ENCODE measurements at places on chromosomes 3 and 15. TPM values are rescaled to one million over a fixed set of nuclear protein-coding genes. Genes with fewer than 3 reads are reported as not detected.
A peak's percentile ranks its signal among the peaks of the same experiment; 100 is the strongest.

DNA sequence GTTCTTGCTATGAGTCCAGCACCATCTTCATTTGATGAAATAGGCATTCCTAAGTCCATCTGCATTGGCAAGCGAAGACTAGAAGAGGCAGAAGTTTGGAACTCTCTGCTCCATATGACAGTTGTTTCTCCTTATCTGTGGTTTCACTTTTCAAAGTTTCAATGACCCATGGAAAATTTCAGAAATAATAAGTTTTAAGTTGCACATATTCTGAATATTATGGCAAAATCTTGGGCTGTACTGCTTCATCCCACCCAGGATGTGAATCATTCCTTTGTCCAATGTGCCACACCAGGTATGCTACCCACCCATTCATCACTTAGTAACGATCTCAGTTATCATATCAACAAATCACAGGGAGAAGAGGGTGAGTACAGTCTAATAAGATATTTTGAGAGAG is 647.9 kb downstream of the GRM7 start:
- H3K4me1 ChIP-seq, result no peaks in the 10 kb centered on the region
- H3K36me3 ChIP-seq, result no peaks in the 10 kb centered on the region
- no peak overlapping the region for H3K4me3 ChIP-seq
- DNase-seq, result no peak

DNA sequence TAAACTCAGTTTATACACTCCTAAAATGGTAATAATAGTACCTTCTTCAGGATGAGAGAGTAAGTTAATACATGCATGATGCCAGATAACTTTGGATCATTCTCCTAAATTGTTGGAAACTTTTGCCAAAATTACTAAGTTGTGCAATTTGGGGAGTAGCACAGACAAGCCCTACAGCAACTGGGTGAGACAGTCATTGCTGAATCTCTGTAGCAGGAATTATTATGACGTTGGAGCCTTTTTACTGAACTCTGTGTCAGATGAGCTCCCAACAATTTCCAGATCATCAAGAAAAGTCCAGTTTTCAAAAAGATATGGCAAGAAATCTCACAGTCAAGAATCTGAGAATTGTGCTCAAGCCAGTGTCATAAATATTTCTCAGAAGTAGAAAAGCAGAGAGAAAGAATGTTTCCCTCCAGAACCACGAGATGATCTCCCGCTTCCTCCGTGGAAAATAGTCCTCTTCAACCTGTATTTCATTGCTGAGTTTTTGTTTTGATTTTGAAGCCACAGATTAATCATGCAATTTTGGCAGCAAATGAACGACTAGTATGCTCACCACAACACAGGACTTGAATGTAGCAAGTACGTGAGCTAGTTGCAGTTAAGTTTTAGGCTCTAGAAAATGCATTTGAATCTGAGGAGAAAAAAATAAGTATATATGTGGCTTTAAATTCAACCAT is 485.4 kb downstream of the CNTN6 start:
- no peaks in the 10 kb centered on the region for H3K36me3 ChIP-seq
- H3K4me1 ChIP-seq, result no peaks in the 10 kb centered on the region
- peak overlapping the region; percentile 55 for H3K27ac ChIP-seq
- no peak for DNase-seq
- no peaks in the 10 kb centered on the region for H3K27me3 ChIP-seq

DNA sequence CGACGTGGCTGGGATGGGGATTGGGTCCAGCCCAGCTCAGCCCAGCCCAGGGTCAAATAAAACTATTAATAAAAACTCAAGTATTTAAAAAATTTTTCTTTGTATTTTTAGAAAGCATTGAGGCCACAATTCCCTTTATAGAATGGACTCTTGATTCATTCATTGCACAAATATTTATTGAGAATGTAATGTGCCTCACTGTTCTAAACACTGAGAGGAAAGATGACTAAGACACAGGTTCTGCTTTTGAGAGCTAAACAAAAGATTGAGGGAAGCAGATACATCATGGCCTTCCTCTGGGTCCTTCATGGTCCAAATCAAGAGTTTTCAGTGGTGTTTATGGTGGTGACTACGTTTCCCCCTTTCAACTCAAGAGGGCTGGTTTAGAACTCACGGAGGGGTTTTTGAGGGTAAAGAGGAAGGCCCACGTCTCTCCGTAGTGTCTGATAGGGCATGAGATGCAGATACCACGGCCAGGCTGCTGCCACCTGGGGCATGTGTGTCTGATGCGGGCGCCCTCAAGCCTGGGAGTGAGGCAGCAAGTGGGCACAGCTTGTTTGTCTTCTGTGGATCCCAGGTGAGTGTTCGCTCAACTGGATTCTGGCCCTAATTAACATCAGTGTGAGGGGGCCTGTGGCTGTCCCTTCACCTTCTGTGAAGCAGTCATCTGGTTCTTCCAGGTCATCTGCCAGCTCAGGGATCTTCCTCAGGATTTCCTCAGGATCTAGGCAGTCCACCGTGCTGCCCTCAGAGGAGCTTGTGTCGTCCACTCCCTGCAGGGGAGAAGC is 73.5 kb upstream of the SCN5A start:
- no peak overlapping the region for H3K4me3 ChIP-seq

- no peaks in the 10 kb centered on the region for H3K4me1 ChIP-seq
- H3K27ac ChIP-seq, result peak overlapping the region; percentile 71
- DNase-seq, result no peak
- no peak overlapping the region for H3K4me3 ChIP-seq
Observed at GRCh38 chr3:97883736-97884135, 61.9 kb downstream of the CRYBG3 start.

DNA sequence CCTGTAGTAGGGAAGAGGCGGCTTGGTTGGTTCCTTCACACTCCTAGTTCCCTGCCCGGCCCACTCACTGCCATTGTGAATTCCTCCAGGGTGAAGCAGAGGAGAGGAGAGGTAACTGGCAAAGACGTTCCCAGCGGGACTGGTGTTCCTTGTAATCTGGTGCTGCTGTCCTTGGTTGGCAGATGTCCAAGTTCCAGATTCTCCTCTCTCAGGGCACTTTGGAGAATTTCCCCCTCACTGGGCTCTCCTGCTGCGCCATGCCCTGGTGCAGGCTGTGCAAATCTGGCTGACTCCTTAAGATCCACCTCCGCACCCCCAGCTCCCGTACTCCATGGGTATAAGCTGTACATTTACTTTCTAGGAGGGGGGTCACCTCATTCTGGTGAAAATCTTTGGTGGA is 37.3 kb downstream of the THSD4 start:
- H3K4me1 ChIP-seq, result no peaks in the 10 kb centered on the region
- DNase-seq, result no peak
- H3K27me3 ChIP-seq, result no peaks in the 10 kb centered on the region
- H3K4me3 ChIP-seq, result no peak overlapping the region
- H3K36me3 ChIP-seq, result no peaks in the 10 kb centered on the region

DNA sequence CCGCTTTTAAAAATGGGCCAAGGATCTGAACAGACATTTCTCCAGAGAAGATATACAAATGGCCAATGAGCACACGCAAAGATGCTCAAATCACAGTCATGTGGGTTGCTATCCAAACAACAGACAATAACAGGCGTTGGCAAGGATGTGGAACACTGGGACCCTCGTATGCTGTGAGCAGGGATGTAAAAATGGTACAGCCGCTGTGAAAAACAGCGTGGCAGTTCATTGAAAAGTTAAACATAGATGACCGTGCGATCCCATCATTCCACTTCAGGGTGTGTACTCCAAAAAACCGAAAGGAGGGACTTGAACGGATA is 6.7 kb upstream of the LRRC15 start:
- no peak overlapping the region for H3K4me3 ChIP-seq
- no peaks in the 10 kb centered on the region for H3K36me3 ChIP-seq
- no peaks in the 10 kb centered on the region for H3K4me1 ChIP-seq
- DNase-seq, result no peak

DNA sequence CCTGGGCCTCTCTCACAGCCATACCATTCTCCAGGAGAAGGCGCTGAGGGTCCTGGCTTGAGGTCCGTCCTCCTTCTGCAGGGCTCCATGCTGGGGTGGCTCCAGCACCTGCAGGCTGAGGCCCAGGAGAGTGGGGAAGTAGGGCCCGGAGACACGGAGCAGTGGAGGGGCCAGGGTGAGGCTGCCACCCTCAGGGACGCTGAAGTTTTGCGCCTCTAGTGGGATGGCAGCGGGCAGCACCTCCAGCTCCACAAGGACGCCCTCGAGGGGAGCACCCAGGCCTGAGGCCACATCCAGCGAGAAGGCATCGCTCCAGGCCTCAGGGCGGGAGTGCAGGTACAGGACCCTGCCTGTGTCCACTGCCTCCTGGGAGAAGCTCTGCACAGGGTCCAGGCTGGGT is 27.5 kb downstream of the CSPG4 start:
- no peak overlapping the region for H3K4me3 ChIP-seq
- peaks cover 4% of the 10 kb centered on the region for H3K4me1 ChIP-seq
- no peaks in the 10 kb centered on the region for H3K36me3 ChIP-seq
- H3K27ac ChIP-seq, result no peak overlapping the region
- H3K27me3 ChIP-seq, result no peaks in the 10 kb centered on the region

GRCh38 chr3:47056705-47057104 is 77.2 kb downstream of the NBEAL2 start:
- H3K36me3 ChIP-seq, result no peaks in the 10 kb centered on the region
- no peaks in the 10 kb centered on the region for H3K27me3 ChIP-seq
- no peak overlapping the region for H3K4me3 ChIP-seq
- no peak overlapping the region for H3K27ac ChIP-seq

GRCh38 chr3:85594676-85595075 is 635.9 kb downstream of the CADM2 start:
- H3K4me3 ChIP-seq, result no peak overlapping the region
- no peaks in the 10 kb centered on the region for H3K27me3 ChIP-seq
- no peaks in the 10 kb centered on the region for H3K4me1 ChIP-seq
- no peak overlapping the region for H3K27ac ChIP-seq
- DNase-seq, result no peak

DNA sequence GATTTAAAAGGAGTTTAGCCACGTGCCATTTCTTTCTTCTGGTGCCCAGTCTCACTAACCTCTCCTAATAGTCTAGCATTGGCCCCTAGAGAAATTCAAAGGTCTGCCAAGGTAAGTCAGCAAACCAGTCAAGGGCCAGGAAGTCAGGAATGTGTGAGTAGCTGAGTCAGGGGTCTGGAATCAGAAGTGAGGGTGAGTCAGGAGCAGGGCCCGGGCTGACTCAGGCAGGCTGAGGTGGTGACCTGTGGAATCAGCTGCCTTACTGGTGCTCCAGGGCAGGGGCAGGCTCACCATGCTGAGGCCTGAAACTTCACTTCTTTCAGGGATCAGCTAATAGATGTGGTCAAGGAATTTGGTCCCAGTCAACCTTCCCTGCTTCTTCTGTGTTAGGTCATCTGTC is 105.8 kb upstream of the MYZAP start:
- DNase-seq, result no peak
- no peaks in the 10 kb centered on the region for H3K4me1 ChIP-seq
- H3K36me3 ChIP-seq, result no peaks in the 10 kb centered on the region
- H3K27ac ChIP-seq, result no peak overlapping the region
- no peak overlapping the region for H3K4me3 ChIP-seq

- H3K4me1 ChIP-seq, result no peaks in the 10 kb centered on the region
- H3K36me3 ChIP-seq, result no peaks in the 10 kb centered on the region
- no peaks in the 10 kb centered on the region for H3K27me3 ChIP-seq
- no peak for DNase-seq
Observed at GRCh38 chr3:100761951-100762350, 52.7 kb downstream of the TFG start.

- H3K36me3 ChIP-seq, result peaks cover 8% of the 10 kb centered on the region
- DNase-seq, result peak; percentile 75
- peak within 1 kb of the TSS; percentile 82 for H3K27ac ChIP-seq
- H3K27me3 ChIP-seq, result no peaks in the 10 kb centered on the region
- peak within 1 kb of the TSS; percentile 92 for H3K4me3 ChIP-seq
Observed at GRCh38 chr15:42207674-42208579, at the start of gene VPS39. TSS of gene VPS39 (minus strand) at chr15:42208304. CDS start at chr15:42208153, 151 bp downstream.

GRCh38 chr3:11195201-11195600 is 40.9 kb downstream of the HRH1 start:
- no peaks in the 10 kb centered on the region for H3K27me3 ChIP-seq
- peak overlapping the region; percentile 53 for H3K27ac ChIP-seq
- no peak overlapping the region for H3K4me3 ChIP-seq
- no peak for DNase-seq
- no peaks in the 10 kb centered on the region for H3K4me1 ChIP-seq

DNA sequence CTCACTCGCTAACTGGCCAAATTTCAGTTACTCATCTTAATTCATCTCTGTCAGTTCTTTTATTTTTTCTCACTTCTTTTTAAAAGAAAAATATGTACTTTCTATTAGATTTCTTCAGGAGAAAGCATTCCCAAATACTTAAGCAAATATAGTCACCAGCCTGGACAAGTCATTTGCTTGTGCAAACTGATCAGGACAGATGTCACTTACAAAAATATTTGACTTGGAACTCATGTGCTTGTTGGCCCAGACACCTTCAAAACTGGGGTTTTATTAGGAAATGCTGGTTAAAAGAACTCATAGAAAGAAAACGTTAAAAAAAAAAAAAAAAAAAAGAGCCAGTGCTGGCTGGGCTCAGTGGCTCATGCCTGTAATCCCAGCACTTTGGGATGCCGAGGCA is 31.3 kb upstream of the FOXP1 start:
- no peaks in the 10 kb centered on the region for H3K36me3 ChIP-seq
- H3K27ac ChIP-seq, result no peak overlapping the region

DNA sequence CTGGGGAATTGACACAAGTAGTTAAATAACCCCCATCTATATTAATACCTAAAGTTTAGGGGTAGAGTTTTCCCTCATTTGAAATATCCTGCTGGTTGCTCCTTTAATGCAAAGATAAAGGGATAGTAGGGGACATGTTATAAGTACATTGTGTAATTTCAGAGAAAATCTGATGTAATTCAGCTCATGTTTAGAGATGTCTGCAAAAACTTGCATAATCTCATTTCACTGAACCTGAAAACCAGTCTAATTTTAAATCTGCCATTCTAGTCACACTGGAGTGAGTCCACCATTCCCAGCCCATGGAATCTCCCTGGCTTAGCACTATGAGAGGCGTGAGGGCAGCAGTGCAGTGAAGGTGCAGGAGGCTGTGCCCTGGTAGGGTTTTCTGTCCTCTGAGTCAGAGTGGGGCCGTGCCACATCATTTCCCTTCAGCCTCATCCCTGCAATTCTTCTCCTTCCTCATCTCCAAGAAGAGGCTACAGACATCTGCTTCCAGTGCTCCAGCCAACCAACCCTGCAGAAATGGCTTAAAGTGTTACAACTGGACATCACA is 246.3 kb upstream of the UMPS start:
- H3K4me1 ChIP-seq, result no peaks in the 10 kb centered on the region
- H3K4me3 ChIP-seq, result no peak overlapping the region
- no peak overlapping the region for H3K27ac ChIP-seq

- H3K4me1 ChIP-seq, result no peaks in the 10 kb centered on the region
- no peaks in the 10 kb centered on the region for H3K27me3 ChIP-seq
- H3K4me3 ChIP-seq, result no peak overlapping the region
Observed at GRCh38 chr15:94174399-94174802, 57.0 kb upstream of the MCTP2 start.

Gene CYFIP1
- total RNA-seq, result 124 TPM

Gene RLBP1
- total RNA-seq, result not detected

Gene NIT2
- total RNA-seq, result 42.1 TPM

Gene GOLGA8G
- total RNA-seq, result not detected

Gene RHOV
- total RNA-seq, result 8.5 TPM

Gene HHATL
- 1.6 TPM for total RNA-seq

Gene NUP210
- 2.2 TPM for total RNA-seq

Gene ARL13B
- total RNA-seq, result 7.4 TPM

Gene HIGD2B
- total RNA-seq, result not detected
